ENCODE measurements at places on chromosomes 3 and 15.

- peak; percentile 80 for DNase-seq
Observed at GRCh38 chr15:90594301-90594738, 64.6 kb downstream of the CRTC3 start.

- DNase-seq: no peak
Observed at GRCh38 chr15:66795851-66796250, 93.8 kb downstream of the SMAD6 start.

DNA sequence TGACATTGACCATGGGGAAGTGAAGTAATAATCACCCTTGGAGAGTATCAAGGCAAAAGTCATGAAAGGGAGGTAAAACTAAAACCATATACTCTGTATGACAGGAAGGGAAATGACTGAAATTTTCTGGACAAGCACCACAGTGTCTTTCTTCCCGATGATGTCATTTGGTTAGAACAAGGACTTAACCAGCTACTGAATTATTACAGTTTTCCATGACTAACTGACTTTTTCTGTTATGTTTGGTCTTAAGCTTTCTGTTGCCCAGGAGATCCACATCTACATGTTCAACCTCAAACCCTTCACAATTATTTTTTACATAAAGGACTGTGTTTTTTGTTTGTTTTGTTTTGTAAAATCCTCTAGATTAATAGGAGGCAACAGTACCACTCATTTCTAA is 191.9 kb upstream of the IL12A start:
- DNase-seq: no peak

DNA sequence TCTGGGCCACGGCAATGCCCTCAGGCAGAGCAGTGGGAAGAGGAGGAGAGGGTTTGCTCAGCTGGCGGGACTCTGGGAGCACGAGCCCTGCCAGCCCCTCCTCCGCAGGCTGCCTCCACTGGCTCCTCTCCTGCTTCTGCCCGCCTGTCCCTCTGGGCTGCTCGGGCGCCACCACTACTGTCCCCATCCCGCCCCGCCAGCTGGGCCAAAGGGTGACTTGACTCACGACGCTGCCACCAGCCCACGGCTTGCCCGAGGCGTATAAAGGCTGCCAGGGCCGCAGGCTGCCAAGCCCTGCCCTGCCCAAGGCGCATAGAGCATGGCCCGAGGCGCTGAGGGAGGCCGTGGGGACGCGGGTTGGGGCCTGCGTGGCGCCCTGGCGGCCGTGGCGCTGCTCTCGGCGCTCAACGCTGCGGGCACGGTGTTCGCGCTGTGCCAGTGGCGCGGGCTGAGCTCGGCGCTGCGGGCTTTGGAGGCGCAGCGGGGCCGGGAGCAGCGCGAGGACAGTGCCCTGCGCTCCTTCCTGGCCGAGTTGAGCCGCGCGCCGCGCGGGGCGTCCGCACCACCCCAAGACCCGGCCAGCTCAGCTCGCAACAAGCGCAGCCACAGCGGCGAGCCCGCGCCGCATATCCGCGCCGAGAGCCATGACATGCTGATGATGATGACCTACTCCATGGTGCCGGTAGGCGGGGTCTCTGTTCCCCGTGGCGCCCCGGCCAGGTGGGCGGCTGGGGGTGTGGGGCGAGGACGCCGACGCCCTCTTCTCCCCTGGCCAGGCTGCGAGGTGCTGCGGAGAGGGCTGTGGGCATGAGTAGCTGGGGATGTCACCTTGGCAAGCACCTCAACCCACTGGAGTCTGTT is at the start of gene GLDN:
TSS of gene GLDN (plus strand) at position 290 of the 861 bp plus-strand sequence. CDS start at position 320, 30 bp downstream.
- no peak for DNase-seq

- DNase-seq: no peak
Observed at GRCh38 chr15:85430406-85431204, 50.2 kb downstream of the AKAP13 start.

GRCh38 chr3:48142316-48142870 is 45.8 kb downstream of the CDC25A start:
- no peak for DNase-seq

- no peak for DNase-seq
Observed at GRCh38 chr3:135349254-135349948, 554.3 kb downstream of the EPHB1 start.

DNA sequence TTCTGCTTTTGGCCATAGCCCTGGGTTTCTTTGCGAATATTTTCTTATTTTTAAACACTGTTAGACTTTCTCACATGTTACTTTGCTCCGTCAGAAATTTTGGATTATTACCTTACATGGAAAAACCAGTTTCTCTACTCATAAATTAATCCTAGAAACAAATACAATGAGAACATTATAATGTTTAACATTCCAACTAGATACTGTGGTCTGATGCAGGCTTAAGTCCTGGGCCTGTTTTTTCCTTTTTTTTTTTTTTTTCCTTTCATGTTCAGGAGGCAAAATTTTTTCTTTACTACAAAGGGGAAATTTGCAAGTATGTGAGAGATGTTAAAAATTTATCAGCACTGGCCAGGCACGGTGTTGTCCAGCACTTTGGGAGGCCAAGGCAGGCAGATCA is 28.9 kb downstream of the POPDC2 start:
- no peak for DNase-seq

GRCh38 chr3:138367326-138367850 is 19.0 kb downstream of the MRAS start:
- no peak for DNase-seq

- DNase-seq: no peak
Observed at GRCh38 chr15:40958146-40958545, 4.9 kb downstream of the CHAC1 start.

- DNase-seq: no peak
Observed at GRCh38 chr3:197613199-197613598, 57.4 kb upstream of the BDH1 start.

DNA sequence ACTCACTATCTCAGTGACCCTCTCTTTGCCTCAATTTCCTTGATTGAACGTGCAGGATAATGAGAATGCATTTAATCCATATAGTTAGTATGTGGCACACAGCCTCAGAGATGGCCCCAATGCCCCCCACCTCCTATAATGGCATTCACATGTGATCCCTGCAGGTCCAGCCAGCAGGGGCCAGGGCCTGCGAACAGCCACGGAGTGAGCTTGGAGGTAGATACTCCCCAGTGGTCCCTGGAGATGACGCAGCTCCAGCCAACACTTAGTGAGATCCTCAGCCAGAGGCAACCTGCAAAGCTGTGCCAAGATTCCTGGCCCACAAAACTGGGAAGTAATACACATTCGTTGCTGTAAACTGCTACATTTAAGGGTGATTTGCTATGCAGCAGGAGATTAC is 184.9 kb upstream of the NSMCE3 start:
- DNase-seq: no peak

- DNase-seq: no peak
Observed at GRCh38 chr3:192409201-192409837, 318.0 kb downstream of the FGF12 start.

- no peak for DNase-seq
Observed at GRCh38 chr3:12828751-12829150, 12.6 kb downstream of the RPL32 start.

DNA sequence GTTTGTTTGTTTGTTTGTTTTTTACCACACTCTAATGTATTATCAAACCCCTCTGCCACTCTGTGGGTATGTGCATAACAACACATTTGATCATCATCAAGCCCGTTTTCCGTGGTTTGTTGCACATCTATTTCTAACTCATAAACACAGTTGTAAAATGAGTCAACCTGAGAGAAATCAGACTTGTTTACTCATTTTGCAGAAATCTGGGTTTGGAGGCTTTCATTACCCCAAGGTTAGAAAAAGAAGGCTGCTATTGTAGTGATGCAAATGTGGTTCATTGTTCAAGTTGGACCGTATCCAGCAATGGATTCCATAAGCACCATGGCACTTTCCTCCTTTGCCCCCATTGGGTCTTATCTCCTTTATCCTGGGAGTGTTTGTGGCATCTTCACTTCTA is 353.2 kb upstream of the SOX2 start:
- DNase-seq: no peak

Data from stimulated activated CD4-positive, alpha-beta T cell treated with anti-CD3 and anti-CD28 coated beads, Interleukin-1b, Interleukin-23, amount 100 ng/mL, for 24 hours (primary cell).